ENCODE measurements at places on chromosomes 6 and 20.
A peak's percentile ranks its signal among the peaks of the same experiment; 100 is the strongest.

DNA sequence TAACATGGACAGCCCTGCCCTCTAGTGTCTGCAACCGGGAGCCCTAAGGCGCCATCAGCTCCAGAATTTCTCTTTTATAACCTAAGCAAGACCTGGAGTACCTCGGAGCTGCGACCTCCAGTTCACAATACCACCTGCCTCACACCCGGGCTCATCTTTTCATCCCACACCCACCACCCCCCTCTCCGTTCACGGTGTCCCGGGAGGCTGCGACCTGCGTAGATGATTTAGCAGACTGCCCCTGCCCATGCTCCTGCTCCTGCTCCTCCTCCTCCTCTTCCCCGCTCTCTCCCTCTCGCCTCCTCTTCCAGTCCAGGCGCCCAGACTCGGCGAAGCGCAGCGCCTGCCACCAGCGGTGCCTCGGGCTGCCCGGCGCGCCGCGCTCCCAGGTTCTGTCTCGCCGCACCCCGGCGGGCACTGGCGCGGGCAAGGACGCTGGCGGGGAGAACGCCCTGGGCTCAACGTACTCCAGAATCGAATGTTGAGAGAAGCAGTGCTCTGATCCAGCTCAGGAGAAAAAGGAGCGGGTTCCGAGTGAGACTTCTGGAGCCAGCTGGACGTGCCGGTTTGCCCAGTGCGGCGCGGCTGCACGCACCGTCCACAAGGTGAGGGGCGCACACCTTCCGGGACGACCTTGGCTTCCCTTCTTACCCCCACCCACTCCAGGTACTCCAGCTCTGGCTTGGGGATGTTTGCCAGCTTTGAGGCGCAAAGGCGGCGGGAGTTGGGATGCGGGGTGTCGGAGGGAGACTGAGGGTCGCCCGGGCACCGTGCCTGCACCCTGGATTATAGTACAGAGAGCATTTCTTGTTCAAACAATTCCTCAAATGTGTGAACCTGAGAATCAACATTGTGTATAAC is at the start of gene HTR1E:
Gene HTR1E (plus strand): TSS at position 310 of the 861 bp plus-strand sequence. CDS start 77,807 bp downstream, outside the sequence.
- no peak for DNase-seq

GRCh38 chr20:15063081-15063480 is 725.7 kb upstream of the FLRT3 start:
- DNase-seq, result no peak

- DNase-seq, result no peak
These were observed 87.1 kb downstream of the COL19A1 start for GRCh38 chr6:69953491-69953890.

DNA sequence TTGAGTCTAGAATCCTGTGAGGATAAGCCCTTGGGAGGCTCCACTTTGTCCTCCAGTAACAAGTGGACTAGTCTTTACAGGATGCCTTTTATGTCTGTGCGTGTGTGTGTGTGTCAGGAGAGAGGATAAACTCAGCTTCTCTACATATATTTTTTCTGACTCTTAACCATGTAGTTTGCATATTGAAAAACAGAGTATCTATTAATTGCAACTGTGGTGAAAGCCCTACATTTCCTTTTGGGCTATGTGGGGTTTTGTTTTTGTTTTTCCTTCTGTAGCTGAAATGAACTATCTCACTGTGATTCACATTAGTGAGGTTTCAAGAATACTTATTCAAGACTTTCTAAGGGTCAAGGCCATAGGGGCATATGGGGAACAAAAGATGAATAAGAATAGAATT is 17.7 kb downstream of the TPBG start:
- DNase-seq, result no peak

DNA sequence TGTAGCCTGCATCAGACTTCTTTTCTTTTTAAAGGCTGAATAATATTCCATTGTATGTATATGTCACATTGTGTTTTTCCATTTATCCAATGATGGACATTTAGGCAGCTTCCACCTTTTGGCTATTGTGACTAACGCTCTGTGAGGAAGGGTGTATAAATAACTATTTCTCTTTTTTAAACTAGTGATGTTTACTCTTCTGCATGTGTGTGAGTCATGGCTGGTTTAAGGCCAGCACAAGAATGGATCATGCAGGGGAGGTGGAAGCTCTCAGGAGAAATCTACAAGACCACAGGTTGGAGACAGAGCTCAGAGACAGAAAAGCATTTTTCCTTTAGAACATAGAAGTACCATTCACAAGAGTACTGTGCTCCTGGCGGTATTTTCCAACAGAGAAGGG is 307.2 kb downstream of the SOX4 start:
- no peak for DNase-seq

DNA sequence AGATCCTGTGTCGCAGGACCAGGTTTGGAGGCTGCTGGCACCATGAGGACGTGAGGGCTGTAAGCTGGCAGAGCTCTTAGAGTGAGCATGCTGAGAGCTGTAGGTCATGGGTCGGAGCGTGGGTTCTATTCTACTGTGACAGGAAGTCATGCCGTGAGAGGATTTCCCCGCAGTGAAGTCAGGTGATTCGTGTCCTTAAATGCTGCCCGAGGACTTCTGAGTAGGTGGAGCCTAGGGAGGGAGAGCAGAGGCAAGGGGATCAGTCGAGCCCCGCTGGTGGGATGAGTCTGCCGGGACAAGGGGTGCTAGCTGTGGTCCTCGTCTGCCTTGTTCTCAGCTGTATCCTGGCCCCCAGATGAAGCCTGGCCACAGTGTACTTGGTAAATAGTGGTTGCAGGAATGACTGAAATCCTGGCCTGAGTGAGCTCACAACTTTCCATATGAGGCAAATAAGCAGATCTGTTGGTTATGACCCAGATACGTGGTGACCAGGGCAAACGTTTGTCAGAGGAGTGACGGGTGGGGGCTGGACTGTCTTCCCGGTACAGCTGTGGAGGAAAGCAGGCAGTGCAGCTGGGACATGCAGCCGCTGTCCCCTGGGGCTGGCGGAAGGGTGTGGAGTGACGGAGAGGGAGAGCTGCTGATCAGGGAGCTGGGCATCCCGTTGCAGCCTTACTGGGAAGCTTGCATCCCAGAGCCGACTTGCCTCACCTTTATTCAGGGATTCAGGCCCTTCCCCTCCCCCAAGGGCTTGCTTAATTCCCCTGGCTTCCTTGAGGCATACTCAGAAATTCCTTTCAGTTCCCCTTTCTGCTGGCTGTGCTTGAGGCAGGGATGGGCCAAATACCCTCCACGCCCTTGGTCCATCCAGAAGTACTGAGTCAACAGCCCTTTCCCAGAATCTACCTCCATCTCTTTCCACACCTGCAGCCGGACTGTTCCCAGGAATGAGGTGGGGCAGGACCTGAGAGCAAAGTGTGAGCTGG is 250.9 kb upstream of the RREB1 start:
- DNase-seq, result no peak

- DNase-seq, result no peak
These were observed 30.4 kb downstream of the SLC2A4RG start for GRCh38 chr20:63769891-63770474.

- no peak for DNase-seq
These were observed 193.3 kb upstream of the PLCB4 start for GRCh38 chr20:8875586-8875985.

GRCh38 chr6:159529934-159530333 is 163.1 kb downstream of the SOD2 start:
- DNase-seq, result no peak

- no peak for DNase-seq
These were observed 36.6 kb upstream of the HDAC2 start for GRCh38 chr6:114007516-114007915.

DNA sequence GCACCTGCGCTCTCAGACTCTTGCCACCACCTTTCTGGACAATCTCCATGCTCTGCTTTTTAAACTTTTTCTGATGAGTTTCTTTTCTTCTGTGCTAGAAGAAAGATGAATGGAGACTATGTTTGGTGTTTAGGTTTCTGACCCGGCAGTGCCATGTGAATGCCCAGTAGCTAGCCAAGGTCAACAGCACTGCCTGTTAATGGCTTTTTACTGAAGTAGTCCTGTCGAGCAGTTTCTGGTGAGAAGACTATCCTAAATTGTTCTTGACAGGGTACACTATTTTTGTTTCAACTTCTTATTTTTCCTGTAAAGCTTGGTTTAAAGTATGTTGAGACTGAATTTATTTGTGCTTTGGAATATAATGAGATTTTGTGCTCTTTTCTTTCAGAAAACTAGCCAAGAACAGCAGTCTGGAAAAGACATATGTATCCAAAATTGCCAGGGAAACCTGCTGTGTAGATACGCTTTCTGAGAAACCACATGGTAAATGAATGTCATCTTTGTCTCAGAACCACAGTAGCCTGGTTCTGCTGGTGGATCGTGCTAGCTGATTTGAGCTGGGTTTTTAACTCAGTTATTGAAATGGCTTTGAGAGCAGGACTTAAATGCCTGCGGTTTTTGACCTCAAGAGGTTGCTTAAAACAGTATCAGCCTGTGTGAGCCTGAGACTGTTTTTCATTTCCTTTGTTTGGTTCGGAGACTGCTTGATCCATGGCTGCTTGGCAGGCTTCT is 48.1 kb downstream of the KCNS1 start:
- peak; percentile 29 for DNase-seq

- DNase-seq, result no peak
These were observed 116.1 kb upstream of the TIAM2 start for GRCh38 chr6:154878871-154879491.

- DNase-seq, result no peak
These were observed 1.5 kb upstream of the CITED2 start for GRCh38 chr6:139376017-139376330.

- no peak for DNase-seq
These were observed 77.1 kb downstream of the GPR63 start for GRCh38 chr6:96760153-96760687.

DNA sequence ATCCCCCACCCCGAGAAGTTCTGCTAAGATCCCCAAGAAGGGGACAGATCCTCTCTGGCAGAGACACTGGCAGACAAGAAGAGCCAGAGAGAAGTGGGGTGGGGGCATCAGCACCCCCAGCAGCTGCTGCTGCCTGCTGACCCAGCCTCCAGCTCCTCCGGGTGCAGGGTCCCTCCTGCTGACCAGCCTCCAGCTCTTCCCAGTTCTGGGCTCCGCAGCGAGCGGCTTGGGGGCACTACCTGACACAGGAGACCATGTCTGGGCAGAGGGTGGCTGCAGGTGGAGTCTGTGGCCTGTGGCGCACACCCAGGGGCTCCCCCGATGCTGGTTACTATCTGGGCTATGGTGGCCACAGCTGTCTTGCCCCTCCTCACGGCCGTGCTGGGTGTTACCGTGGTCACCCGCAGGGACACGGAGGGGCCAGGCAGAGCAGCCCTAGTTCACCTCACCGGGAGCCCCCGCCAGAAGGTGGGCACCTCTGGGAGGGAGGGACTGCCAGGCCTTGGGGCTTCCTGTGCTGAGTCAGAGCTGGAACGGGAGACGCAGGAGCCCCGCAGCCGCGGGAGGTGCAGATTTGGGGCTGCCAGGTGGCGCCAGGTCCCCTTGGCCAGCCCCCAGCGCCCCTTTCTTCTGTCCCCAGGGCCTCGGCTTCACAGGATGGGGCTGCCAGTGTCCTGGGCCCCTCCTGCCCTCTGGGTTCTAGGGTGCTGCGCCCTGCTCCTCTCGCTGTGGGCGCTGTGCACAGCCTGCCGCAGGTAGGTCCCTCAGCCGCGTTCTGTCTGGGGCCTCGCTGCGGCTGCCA is 630 bp downstream of the LIME1 start:
- no peak for DNase-seq

DNA sequence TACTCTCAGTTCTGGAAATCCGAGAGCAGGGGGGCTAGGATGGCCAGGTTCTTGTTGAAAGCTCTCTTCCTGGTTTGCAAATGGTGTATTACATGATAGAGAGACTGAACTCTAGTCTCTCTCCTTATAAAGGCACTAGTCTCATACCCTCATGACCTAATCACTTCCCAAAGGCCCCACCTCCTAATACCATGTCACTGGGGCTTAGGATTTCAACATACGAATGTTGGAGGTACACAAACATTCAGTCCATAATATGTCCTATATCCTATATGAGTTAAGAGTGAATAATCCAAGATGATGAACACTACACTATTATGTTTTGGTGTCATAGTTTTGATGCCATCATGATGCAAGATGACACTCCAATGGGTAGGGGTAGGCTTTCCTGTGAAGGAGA is 20.0 kb upstream of the TXLNB start:
- DNase-seq, result no peak

GRCh38 chr20:58416835-58417234 is 27.8 kb downstream of the VAPB start:
- DNase-seq, result no peak

GRCh38 chr6:138387577-138388368 is 10.1 kb downstream of the SMIM28 start:
- DNase-seq, result no peak

GRCh38 chr6:150676772-150677171 is 77.1 kb downstream of the PLEKHG1 start:
- DNase-seq, result no peak

DNA sequence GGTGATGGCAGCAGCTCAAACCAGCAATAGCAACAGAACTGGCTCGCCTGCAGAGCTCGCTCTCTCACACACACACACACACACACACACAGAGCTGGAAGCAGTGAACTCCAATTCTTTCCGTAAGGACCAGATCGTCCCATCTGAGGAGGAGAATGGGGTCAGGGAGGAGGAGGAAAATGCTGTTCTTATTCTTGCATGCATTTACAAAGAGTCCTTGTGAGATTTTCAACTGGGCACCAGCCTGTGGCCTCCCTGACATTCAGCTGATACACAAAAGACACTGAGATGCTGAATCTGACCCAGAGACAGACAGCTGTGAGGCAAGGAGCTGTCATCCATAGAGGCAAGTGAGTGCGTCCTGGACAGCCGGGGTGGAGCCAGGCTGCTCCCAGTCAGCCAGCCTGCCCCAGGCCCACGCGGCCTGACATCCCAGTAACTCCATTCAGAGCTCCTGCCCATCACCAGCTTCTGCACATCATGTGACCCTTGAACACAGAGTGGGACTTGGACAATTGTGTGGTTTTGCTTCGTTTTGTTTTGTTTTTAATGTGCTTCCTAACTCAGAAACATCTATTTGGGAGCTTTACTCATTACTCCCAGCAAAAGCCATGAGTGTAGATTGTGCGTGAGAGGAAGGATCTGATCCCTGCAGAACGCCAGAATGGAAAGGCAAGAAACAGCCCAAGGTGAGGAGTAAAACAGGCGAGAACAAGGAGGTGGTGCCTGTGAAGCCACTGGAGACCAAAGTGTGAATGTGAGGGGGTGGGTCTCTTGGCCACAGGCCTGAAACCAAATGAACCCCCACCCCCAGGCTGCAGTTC is 2.1 kb downstream of the SERPINB9 start:
- DNase-seq, result no peak

DNA sequence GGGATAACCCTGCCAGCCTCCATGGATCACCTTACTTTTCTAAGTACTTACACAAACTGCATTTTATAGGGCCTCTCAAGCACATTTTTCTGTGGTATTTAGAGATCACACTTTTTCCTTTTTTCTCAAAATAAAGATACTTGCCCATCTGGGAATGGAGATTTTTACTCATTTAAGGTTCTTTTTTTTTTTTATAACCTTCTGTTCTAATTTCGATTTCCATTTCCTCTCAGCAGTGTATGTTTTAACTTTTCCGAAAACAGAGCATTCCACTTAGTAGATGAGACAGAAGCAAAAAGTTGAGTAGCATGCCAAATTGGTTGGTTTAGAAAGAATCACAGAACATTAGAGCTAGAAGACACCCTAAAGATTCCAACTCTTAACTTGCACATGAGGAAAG is 214.3 kb downstream of the ARHGAP18 start:
- no peak for DNase-seq

Measured in kidney epithelial cell (primary cell).